ENCODE measurements at places on chromosomes 6 and 20.

DNA sequence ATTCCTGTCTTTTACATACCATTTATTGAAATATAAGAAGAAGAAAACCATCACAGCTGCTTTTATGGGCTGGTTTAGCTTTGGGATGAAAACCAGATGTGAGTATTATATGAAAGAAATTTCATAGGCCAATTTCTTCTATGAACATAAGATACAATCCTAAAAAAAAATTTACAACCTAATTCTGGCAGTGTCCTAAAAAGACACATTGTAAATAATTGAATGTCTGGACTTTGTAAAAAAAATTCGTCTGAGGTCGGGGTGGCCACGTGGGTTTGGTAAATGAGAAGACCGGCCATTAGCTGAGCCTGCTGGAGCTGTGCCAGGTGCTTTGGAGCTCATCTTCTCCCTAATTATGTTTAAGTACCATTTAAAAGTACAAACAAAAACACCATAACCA lies 26.8 kb downstream of the DACT2 start:
- no peak for DNase-seq

DNA sequence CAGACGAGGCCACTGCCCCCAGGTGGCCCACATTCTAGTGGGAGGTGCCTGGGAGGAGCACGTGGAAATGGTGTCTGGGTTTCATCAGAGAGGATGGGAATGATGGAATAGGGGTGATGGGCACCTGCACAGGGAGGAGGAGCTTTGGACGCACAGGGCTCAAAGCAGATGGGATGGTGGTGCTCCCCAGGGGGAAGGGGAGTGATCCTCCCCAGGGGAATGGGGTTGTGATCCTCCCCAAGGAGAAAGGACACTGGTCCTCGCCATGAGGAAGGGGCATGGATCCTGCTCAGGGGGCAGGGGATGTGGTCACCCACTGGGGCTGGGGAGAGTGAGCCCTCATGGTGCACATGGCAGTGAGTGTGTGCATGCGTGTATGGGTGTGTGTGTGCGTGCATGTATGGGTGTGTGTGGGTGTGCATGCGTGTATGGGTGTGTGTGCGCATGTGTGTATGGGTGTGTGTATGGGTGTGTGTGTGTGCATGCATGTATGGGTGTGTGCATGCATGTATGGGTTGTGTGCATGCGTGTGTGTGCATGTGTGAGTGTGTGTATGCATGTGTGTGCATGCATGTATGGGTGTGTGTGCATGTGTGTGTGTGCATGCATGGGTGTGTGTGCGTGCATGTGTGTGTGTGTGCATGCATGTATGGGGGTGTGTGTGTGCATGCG lies 49.7 kb upstream of the SLCO4A1 start:
- no peak for DNase-seq

DNA sequence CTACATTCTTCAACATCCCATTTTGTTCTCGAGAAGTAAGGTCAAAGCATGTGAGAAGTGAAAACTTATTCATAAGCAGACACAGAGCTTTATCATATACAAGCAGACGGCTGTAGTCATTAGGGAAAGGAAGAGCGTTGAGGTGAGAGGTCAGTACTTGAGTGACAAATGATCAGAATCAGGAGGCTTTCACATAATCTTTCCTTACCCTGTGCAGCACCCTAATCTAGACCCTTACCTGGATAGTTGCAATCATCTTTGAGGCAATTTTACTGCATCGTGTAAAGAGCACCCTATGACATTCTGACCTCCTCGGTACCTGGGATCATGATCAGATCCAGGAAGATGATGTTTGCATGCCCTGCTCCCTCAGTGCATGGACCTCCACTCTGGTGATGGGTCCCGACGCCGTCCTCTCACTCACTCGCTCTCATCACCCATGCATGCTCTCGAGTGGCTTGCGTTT lies 62.7 kb downstream of the RNF182 start:
- DNase-seq = no peak

DNA sequence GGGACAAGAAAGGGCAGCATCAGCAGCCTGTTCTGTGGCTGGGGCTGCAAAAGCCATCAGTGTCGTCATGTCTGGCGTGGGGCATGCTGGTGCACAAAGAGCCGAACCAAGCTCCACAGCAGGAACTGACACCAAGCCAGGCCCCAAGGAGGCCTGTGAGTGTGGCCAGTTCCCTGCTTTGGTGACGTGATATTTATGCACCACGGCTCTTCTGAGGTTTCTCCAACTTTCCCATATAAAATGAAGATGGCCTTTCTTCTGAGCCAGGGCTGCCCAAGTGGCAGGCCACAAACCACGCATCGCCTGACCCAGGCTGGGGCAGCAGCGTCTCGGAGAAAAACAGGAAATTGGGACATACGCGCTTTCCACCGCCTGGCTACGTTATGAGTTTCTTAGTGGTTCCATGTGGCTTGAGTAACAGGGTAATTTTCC lies 109.9 kb downstream of the RIN2 start:
- DNase-seq = no peak

DNA sequence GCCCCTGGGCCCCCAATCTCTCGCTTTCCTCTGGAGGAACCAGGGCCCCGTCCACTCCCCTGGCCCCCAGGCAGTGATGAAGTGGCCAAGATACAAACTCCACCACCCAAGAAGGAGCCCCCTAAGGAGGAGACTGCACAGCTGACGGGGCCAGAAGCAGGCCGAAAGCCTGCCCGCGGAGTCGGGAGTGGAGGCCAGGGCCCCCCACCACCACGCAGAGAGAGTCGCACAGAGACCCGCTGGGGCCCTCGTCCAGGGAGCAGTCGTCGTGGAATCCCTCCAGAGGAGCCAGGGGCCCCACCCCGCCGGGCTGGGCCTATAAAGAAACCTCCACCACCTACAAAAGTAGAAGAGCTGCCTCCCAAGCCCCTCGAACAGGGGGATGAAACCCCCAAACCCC lies 10.7 kb downstream of the PRRC2A start:
- DNase-seq = no peak

All from H7 (cell line).